Fibroblast of skin of right quadriceps (primary cell): ENCODE measurements at places on chromosomes 6 and 20.

GRCh38 chr6:161200610-161201370, 73.1 kb downstream of the AGPAT4 start:
- no peak for DNase-seq

DNA sequence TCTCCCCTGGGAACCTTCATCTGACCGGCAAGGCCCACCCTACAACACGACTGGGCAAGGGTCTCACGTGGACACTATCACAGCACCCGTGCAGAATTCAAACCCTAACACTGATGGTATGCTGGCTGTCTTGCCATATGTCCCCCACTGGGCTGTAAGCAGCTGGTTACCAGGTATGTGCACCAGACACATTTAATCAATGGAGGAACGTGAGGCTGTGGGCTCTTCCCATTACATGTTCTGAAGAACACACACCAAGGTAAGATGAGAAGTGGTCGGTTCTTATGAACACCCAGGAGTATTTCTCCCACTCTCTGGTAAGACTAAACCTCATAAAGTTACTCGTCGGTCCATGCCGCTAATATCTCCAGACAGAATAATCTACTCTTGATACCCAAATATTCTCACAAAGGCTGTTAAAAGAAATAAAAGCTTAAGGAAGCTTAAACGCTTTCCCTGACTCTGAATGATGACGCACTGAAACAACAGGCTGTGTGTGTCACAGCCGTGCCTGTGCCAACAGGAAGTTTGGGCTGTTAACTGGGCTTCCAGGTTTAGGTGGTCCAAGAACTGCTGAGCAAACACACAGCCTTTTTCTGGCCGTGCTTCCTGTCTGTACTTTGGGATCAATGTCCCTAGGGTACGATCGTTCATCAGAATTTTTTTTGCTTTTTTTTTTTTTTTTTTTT, 75.3 kb downstream of the SLC23A2 start:
- DNase-seq, result peak; percentile 60

DNA sequence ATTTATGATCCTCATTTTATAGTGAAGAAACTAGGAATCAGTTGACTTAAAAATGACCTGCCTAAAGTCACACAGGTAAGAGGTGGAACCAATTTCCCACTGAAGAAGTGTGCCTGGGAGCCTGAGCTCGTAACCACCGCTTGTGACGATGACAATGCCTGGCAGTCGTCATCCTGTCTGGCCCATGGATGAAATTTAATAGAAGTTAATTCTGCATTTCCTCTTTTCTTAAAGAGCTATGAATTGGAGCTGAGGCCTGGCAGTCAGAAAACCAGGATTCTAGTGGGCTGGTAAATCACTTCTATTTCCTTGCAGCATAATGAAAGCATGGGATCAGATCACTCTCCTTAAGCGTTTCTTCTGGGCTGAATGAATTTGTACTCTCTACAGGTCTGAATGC, 200.0 kb upstream of the SGK1 start:
- no peak for DNase-seq

GRCh38 chr20:38001173-38001875, 31.9 kb downstream of the TTI1 start:
- peak; percentile 77 for DNase-seq

GRCh38 chr6:67854098-67854497, 781.0 kb upstream of the ADGRB3 start:
- DNase-seq, result peak; percentile 15

- DNase-seq, result no peak
Observed at GRCh38 chr6:163121270-163121669, 293.2 kb upstream of the QKI start.

DNA sequence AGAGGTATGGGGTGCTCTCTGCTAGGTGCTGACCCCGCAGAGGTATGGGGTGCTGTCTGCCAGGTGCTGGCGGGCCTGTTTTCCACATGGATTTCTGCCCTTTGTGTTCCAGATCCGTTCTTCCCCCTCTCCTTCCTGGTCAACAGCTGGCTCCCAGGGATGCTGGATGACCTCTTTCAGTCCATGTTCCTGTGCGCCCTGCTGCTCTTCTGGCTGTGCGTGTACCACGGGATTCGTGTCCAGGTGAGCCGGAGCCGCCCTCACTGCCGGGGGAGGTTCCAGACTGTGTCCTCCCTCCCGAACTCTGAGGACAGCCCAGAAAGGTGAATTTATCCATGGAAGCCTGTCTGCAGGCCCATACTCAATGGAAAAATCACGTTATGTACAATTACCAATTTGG, 36.3 kb downstream of the DYNLT1 start:
- DNase-seq, result no peak

- DNase-seq, result peak; percentile 10
Observed at GRCh38 chr6:65259059-65259458, 448.0 kb downstream of the EYS start.

- DNase-seq, result peak; percentile 83
Observed at GRCh38 chr20:46814366-46815232, 80.0 kb upstream of the EYA2 start.

- DNase-seq, result peak; percentile 40
Observed at GRCh38 chr6:34145161-34146020, 496 bp downstream of the GRM4 start.

DNA sequence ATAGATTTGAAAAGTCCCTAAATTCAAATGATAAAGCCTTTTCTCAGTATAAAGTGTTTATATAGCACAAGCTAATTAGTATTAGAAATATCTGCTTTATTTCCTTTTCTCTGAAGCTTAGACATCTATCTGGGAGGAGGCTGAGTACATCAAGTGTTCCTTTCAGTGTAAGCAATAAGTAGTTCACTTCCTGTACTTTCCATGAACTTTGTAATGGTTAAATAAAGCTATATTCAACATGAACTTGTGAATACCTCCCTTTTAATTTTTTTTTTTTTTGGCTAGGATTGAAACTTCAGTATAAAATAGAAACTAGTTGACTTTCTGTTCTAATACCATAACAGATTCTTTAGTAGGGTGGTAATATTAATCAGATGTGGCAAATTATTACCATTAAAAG, 190.9 kb downstream of the CENPW start:
- no peak for DNase-seq

DNA sequence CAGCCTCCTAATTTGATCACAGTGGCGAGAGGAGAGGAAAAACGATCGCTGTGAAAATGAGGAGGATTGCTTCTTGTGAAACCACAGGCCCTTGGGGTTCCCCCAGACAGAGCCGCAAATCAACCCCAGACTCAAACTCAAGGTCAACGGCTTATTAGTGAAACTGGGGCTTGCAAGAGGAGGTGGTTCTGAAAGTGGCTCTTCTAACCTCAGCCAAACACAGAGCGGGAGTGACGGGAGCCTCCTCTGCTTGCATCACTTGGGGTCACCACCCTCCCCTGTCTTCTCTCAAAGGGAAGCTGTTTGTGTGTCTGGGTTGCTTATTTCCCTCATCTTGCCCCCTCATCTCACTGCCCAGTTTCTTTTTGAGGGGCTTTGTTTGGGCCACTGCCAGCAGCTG, 28.7 kb downstream of the SAYSD1 start:
- DNase-seq, result no peak

GRCh38 chr6:84775751-84776150, 11.4 kb upstream of the TBX18 start:
- DNase-seq, result no peak

- no peak for DNase-seq
Observed at GRCh38 chr20:41717483-41717882, 99.3 kb upstream of the CHD6 start.

GRCh38 chr6:119446115-119446554, 96.6 kb upstream of the MAN1A1 start:
- DNase-seq, result peak; percentile 84

GRCh38 chr6:85134172-85134571, 315.7 kb upstream of the NT5E start:
- DNase-seq, result no peak

DNA sequence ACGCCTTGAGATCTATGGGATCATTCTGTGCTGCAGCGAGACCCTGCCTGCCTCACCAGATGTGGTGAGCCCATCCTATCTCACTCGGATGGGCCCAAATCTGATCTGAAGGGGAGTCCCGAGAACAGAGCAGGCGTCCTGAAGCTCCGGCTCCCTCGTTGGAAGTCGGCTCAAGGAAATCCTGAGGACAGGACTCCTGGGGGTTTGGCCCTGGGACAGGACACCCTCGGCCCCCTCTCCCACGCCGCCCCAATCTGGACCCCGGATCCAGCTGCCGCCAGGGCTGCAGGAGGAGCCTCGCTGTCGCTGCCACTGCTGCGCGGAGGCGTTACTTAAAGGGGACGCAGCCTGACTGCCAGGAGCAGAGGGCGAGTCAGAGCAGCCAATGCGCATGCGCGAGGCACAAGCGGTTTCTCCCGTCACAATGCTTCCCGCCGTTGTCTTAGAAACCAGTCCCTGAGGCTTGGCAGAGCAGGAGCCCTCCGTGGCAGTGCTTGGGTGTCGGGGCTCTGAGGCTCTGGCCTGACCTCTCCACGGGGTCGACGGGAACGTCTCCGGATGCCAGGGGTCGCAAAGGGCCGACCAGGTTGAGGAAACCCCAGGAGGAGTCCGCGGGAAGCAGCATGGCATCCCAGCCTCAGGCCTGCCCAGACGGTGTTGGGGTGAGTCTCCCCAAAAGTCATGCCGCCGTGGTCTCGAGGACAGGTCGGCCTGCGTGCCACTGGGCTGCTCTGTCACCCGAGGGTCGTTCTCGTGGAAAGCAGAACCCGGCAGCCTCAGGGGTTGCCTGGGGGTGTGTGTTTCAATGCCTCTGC, 1567.8 kb upstream of the DEFB115 start:
- no peak for DNase-seq

- DNase-seq, result no peak
Observed at GRCh38 chr6:11900662-11901598, 111.2 kb upstream of the HIVEP1 start.

GRCh38 chr20:34324541-34324940, 21.4 kb upstream of the AHCY start:
- no peak for DNase-seq

DNA sequence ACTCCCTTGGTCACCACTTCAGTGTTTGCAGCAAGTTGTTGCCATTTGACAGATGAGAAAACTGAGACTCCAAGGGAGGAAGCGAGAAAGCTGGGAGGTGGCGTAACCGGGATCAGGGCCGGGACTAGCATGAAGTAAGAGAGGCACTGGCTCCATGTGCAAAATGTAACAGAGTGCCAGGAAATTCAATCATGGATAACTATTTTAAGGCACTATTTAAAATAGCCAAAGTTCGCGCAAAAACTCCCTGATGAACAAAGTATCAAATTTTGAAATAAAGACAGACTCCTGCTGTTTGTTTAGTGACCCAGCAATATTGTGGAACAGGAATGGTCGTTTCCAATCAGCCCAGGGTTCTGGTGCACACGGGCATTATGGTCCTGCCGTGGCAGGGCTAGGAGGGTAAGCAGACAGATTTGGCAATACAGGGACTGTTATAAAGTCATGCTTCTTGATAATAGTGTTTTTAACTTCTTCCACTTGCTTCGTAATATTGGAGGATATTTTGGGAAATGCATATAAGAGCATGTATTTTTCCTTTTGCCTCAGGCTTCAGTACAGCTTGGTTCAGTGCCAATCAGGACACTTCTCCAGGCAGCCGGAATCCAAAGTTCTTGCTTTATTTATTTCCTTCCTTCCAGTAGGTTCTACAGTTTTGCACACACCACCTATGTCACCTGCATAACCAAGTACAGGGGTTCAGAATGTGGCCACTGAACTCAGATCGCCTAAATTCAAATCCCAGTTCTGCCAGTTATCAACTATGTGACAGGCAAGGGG, 141.6 kb downstream of the EYA2 start:
- no peak for DNase-seq

DNA sequence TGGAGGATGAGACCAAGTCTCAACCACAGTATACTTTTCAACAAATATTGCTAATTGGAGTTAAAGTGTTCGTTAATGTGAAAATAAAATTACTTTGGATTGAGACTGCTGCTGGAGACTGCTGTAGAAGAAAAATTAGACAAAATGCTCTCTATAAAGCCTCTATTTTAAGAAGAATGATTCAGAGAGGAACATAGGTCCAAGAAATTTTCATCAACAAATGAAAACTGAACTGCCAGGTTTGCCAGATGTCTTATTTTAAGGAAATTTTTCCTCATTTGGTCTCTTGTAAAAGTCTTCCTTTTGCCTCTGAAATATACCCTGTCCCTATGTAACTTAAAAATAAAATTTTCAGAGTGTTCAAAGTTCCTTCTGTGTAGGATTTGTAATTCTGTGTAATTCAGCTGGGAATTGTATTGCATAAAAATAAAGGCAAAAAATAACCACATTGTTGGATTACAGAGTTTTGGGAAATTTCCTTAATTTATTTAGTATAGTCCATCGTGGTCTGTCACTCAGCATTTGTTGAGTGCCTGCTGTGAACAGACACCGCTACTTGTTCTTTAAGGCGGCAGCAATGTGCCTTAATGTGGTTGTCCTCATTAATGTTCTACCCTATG, 27.4 kb downstream of the ANKS1A start:
- no peak for DNase-seq

- no peak for DNase-seq
Observed at GRCh38 chr6:38797391-38797790, 82.3 kb downstream of the DNAH8 start.

- no peak for DNase-seq
Observed at GRCh38 chr6:24125980-24126379, at the start of gene NRSN1. Gene NRSN1, plus strand, starts transcription at chr6:24126215. Its CDS starts 8,113 bp downstream, at chr6:24134328.

- DNase-seq, result peak; percentile 19
Observed at GRCh38 chr20:63290677-63291472, 2.1 kb upstream of the COL20A1 start.

GRCh38 chr20:2713285-2713684, 20.7 kb downstream of the EBF4 start:
- DNase-seq, result no peak

GRCh38 chr6:88050140-88050818, 2.6 kb downstream of the SPACA1 start:
- no peak for DNase-seq
